ENCODE measurements at places on chromosomes 6 and 20.

- DNase-seq: no peak
These were observed 98.6 kb upstream of the RNF24 start for GRCh38 chr20:4113615-4114603.

DNA sequence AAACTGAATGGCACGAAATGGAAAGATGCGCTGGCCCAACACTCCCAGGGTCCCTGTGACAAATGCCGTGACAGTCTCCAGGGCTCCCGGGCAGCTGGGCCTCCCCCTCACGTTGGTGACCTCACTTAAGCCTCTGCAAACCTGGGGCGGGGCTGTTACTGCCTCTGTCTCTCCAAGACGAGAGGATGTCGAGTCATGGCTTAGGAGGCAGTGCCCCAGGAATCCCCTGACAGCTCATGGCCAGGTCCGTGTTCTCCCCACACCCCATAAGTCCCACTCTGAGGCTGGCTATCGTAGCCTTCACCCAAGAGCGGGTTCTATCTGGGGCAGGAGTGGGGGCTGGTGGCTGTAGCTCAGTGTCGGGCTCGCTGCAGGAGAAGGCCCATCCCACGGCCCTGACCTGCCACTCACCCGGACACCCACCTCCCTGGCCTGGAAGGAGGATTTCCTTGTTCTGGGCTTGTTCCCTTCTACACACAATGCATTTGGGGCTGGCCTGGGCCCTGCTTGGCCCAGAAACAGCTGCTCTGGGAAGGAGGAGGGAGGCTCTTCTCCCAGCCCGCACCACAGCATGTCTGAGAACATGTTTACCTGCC, 5.6 kb upstream of the RPS21 start:
- DNase-seq: no peak

GRCh38 chr6:24197892-24198291, 71.9 kb downstream of the NRSN1 start:
- no peak for DNase-seq

- DNase-seq: no peak
These were observed 157.4 kb downstream of the OGFRL1 start for GRCh38 chr6:71446057-71446456.

Measured in cortex of kidney (tissue), 1 donor.